ENCODE measurements at places on chromosomes 11 and 22.

DNA sequence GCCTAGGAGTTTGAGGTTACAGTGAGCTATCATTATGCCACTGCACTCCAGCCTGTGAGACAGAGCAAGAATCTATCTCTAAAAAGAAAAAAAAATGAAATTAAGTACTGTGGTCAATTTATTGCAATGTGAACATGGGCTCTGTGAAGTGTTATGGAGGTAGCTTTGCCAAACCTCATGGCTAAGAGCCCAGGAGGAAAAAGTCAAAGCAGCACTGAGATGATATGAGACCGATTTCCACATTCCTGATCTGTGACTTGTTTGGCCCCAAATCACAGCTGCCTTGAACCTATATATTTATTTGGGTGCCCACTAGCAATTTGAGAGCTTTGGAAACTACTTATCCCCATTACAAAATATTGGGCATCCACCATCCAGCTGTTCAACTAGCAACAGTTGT, 29.8 kb upstream of the TMEM135 start:
- DNase-seq = no peak

GRCh38 chr11:129077191-129077590, 114.9 kb downstream of the ARHGAP32 start:
- no peak for DNase-seq

DNA sequence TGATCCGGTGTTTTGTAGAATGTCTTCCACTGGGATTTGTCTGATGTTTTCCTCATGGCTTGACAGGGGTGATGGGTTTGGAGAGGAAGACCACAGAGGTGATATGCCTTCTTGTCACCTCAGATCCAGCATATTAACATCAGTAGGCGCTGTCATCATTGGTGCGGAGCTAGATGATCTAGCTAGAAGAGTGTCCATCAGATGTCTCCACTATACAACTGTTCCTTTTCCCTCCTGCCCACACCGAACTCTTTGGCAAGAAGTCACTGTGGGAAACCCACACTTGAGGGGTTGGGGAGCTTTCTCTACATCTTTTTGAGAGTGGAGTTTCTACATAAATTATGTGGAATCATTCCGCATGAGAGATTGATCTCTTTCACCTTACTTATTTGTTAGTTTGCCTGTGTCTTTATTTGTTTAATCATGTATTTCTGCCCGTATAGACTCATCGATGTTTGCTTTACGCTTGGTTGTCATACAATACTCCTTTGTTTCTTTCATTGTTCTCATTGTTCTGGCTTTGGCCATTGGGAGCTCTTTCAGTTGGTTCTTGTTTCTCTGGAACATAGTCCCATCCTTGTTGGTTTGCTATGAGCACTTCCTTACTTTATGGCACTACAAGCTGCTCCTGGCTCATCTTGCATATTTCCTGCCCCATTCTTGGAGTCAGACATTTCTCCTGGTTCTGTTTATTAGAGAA, 1420.3 kb downstream of the BRD1 start:
- DNase-seq = no peak

- no peak for DNase-seq
Observed at GRCh38 chr11:36692704-36693103, 94.7 kb upstream of the RAG2 start.

GRCh38 chr11:73988227-73988626, 5.6 kb upstream of the UCP2 start:
- DNase-seq = no peak

DNA sequence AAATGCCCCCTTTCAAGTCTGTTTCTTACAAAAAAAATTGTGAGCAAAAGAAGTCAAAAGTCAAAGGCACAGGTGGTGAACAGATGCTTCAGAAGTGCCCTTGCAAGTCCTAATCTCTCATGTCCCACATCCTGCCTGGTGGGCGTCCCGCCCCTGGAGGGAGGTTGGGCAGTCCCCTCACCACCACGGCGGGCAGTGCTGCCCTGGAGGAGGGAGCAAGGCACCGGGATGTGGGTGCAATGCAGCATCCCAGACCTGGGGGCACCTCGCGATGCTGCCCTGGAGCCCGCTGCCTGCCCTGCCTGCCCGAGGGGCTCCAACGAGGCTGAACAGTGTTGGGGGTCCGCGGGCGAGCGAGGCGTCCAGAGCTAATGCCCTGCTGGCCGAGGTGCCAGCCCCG, 15.9 kb downstream of the MRGPRG start:
- no peak for DNase-seq

DNA sequence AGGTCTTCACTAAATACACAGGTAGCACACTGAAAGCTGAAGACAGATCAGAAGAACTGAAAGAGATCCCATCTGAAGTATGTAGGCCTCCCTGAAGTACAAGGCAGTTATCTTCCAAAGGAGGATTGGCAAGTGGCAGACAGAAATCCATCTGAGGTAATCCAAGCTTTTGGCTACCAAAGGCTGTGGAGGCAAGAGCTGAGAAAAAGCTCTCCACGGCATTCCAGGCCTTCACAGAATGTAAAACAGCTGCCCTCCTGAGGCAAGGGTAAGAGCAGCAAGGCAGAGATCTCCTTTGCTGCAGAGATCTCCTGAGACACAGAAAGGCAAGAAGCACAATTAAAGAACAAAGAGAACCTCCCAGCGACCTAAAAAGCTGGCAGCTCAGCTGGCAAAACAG, 19.1 kb downstream of the PIK3C2A start:
- DNase-seq = no peak

DNA sequence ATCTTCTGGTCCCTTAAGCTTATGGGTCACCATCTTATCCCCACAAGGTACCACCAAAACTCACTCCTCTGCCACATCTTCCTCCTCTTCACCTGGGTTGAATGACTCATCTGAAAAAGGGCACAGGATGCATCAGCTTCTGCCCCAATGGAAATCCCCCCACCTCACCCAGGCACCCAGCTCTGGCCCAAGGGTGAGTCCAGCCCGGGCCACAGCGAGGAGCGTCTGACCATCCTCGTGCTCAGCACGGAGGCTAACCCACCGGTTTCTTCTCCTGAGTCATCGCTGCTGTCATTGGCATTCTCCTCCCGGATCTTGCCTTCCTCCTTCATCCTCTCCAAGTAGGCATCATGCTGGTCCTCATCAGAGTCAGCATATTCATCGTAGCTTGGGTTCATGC, 5.3 kb upstream of the TNKS1BP1 start:
- no peak for DNase-seq
